Stimulated activated memory B cell treated with anti-CD40 and anti-IgM and Interleukin-4, amounts not matched to agents 10 μg/mL and 1 μg/mL and 100 μg/mL, for 72 hours (primary cell): ENCODE measurements at places on chromosomes 6 and 20.

- ATAC-seq = no peak
These were observed 126.1 kb upstream of the STXBP5 start for GRCh38 chr6:147078106-147078505.

- ATAC-seq = no peak
These were observed 279.6 kb upstream of the PRDM1 start for GRCh38 chr6:105806486-105806920.

GRCh38 chr6:7878401-7878964 lies 32.1 kb downstream of the TXNDC5 start:
- ATAC-seq = no peak

DNA sequence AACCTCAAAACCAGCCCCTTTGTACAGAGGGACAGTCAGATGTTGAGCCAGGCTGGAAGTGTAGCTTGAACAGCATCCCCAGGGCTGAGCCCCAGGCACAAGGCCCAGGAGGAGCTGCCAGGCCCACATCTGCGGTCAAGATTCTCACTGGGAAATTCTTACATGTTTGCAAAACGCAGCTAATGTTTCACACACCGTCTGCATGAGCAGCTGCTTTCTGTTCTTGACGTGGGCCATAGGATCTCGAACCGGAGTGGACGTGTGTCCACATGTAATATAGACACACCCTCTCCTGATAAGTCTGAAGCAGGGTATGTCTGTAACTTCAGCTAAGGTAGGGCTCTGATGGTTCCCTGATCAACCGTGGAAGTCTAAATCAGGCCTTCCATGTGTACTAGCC lies 41.3 kb upstream of the TRAF3IP2 start:
- no peak for ATAC-seq

DNA sequence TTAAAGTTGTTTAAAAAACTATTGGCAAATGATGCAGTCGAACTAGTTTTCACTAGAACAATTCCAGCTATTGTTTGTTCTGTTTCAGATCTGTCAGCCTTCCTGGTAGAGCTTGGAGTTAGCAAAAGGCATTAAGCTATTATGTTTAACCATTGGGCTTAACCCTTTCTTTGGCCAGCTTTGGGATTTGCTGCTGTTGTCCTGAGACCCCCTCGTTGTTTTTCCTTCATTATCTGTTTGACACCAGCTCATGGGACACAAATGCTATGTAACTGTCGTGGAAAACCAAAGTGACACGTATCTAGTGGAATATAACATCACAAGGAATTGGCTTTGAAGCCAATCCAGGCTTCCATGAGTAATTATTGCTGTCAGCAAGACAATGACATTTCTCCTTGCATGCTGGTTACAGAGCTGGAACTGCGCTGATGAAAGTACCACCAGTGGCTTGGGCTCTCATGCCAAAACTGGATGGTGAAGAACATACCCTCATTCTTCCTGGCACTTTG lies 96.0 kb downstream of the EYA2 start:
- ATAC-seq = no peak

DNA sequence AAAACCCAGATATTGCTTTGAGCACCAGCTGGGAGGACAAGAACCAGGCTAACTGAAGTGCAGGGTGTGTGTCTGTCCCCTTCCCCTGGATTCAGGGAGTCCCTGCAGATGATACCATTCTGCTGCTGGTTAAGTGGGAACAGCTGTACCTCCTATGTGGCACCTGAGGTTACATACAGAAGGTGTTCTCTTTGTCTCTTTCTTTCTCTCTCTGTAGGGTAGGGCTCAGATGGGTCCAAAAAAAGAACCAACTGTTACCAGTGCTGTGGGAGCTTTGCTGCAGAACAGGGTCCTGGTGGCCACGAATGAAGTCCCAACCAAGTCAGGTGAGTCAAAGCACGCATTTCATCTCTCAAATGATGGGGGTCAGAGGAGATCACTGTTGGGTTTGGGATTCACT lies 38.6 kb downstream of the ZC2HC1B start:
- no peak for ATAC-seq

GRCh38 chr6:46381579-46381978 lies 109.7 kb downstream of the RCAN2 start:
- no peak for ATAC-seq

GRCh38 chr20:37411408-37412219 lies 65.7 kb downstream of the SRC start:
- no peak for ATAC-seq

GRCh38 chr20:4787069-4787468 lies 65.4 kb downstream of the PRND start:
- no peak for ATAC-seq

- ATAC-seq = no peak
These were observed 347.8 kb upstream of the CNR1 start for GRCh38 chr6:88513920-88514319.

DNA sequence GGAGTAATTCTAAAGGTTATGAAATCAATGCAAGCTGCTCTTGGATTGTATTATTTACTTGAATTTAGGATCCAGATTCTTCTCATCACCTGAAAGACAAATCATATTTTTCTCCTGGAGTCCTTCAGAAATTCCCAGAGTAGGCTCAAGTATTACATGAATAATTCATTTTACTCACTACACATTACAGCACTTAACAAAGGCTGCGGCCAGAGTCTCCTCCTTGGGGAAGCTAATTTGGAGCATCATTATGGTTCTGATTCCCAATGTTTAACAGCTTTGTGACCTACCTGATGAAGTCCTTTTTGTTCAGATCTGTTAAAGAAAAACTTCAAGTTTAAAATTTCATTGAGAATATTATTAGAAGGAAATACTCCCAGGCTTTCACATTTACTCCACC lies 28.7 kb downstream of the GRIK2 start:
- no peak for ATAC-seq

GRCh38 chr20:54431156-54431944 lies 44.0 kb upstream of the DOK5 start:
- ATAC-seq = no peak

DNA sequence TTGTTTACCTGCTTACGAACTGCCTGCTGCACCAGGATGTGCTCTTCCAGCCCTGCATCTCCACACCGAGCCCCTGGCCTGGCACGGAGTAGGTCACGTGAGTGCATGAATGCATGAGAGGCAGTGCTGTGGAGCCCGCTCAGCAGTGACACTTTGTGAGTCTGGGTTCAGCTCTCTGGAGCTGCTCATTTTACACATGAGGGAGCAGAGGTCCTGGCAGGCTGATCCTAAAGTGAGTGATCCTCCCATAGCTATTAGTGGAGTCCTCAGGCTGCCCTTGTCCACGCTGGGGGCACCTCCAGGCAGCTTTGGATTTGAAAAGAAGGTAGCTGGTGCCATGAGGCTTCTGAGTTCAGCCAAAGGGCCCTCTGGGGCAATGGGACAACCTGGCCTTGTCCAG lies 64.2 kb downstream of the EDN3 start:
- ATAC-seq = no peak

DNA sequence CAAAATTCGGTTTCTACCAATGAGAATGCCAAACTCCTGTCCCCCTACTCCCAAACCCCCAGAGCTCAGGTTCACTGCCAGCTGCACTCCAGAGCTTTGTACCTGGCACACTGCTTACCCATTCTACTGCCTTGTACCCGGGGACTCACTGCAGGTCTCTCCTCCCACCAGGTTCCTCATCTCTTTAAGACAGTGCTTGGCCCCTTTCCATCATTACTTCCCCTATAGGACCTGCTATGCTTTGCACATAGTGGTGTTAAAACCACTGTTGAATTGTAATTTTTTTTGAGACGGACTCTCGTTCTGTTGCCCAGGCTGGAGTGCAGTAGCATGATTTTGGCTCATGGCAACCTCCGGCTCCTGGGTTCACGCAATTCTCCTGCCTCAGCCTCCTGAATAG lies 25.9 kb downstream of the LYRM4 start:
- no peak for ATAC-seq

DNA sequence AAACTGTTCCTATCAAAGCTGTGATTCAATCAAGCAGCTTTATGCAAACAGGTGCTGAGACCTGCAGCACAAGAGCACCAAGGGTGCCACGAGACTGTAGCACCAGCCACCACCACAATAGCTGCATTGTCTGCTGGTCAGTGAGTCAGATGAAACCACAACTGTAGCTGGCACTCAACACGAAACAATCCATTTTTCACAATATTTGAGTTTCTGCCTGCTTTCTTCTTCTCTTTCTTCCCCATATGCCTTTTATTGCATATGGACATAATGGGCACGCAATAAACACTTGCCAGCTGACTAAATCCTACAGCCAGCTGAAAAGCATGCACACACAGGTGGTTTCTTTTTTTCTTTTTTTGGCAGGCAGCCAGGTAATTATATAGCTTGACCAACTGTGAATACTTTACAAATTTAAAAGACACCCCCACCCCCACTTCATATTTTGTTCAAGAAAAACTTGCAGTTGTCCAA lies 16.6 kb downstream of the SLC2A12 start:
- ATAC-seq = no peak

GRCh38 chr20:17884307-17885003 lies 84.1 kb downstream of the SNX5 start:
- ATAC-seq = no peak

- no peak for ATAC-seq
These were observed 15.9 kb upstream of the MDGA1 start for GRCh38 chr6:37713529-37714119.
